Stimulated activated CD4-positive, alpha-beta T cell treated with anti-CD3 and anti-CD28 coated beads, Interleukin-1b, Interleukin-23, amount 100 ng/mL, for 24 hours (primary cell): ENCODE measurements at places on chromosomes 13 and 19.

- no peak for DNase-seq
Measured at GRCh38 chr19:42083537-42083936, 7.6 kb downstream of the ZNF574 start.

- DNase-seq = peak; percentile 70
Measured at GRCh38 chr19:39401549-39402345, 4.9 kb upstream of the ZFP36 start.

DNA sequence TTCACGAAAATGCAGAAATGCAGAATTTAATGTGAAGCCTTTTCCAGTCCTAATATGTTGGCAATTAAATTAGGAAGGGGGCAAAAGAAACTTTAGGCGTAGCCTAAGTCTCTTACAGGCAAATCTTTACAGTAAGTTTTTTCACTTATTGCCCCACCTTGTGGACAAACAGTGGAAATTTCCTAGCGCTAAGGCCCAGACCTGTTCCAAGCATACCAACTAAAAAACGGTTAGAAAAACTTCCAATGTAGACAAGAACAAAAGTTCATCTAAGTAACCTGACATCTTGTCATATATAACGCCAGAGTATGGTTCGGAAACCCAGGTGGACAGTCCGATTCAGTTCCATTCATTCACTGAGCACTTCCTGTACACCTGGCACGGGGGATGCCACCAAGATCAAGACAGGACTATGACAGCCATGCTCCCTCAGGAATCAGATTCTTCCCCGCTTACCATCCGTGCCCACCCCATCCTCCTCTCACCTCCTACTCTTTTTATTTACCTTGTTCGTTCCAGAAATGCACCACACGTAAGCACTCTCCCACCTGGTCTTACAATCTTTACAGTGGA is 4.9 kb downstream of the ZAR1L start:
- DNase-seq = no peak

DNA sequence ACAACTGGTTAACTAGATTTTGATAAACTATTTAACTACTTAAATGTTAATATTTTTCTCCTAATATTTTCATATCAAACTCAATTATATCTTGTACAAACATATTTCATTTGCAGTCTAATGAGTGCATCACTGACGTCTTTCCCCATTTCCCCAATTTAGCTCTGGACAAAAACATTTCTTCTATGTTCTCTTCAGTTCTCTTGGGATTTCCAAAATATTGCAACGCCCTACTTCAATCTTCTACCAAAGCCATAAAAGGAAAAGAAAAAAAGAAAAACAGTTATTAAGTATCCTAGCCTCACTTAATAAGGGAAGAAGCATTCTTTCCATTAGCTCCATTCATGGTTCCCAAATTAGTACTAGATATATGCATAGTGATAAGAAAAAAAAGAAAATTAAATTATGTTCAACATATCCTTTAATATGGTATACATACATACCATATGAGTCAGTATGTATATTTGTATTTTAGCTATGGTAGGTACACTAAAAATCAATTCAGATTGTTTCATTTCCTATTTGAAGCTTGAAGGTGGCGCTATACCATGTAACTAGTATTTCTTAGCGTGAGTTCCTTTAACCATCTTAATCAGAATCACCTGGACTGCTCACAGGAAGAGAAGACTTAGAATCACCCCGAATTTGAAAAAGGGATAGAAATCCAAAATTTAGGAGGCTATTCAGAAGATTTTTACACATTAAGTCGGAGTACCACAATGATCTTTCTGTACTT is 9.9 kb downstream of the FBXL3 start:
- no peak for DNase-seq

GRCh38 chr13:92224825-92225224 is 826.4 kb downstream of the GPC5 start:
- no peak for DNase-seq

DNA sequence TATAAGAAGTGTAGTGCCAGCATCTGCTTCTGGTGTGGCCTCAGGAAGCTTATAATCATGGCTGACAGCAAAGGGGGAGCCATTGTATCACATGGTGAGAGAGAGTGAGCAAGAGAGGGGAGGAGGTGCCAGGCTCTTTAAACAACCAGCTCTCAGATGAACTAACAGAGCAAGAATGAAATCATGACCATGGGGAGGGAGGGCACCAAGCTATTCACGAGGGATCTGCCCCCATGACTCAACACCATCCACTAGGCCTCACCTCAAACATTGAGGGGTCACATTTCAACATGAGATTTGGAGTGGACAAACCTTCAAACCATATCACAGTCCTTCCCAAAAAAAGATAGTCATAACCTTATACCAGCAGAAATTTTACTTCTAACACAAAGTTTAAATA is 174.0 kb downstream of the GPC5 start:
- DNase-seq = no peak

- DNase-seq = no peak
Measured at GRCh38 chr13:108760129-108760528, 130.7 kb downstream of the MYO16 start.

- DNase-seq = no peak
Measured at GRCh38 chr13:30341815-30342570, 34.6 kb upstream of the KATNAL1 start.

GRCh38 chr13:68160466-68160865 is 930.3 kb upstream of the PCDH9 start:
- no peak for DNase-seq

DNA sequence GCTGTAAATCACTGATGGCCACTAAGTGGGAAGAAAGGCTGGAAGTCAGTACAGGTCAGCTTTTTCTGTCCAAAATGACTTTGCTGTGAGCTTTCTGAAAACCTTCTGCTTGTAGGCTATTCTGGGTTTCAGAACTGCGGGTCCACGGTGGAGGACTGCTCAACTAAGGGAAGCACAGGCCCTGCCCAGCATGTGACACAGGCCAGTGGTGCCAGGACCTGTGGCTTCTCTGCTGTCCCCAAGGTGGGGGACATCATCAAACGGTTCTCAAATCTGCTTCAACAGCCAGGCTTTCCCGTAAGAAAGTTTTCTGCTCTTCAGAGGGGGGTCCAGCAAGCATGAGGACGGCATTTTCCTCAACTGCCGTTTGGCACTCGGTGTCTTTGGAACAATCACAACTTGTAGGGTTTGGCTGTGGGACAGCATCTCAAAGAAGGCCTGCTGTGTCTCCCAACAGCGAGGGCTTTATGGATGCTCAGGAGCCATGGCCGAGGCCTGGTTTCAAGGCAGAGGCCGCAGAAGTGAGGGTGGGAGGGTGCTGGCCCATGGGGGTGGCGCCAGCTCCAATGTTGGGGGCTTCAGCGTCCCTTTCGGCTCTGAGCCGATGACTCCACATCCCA is 3.8 kb downstream of the SGTA start:
- DNase-seq = no peak

DNA sequence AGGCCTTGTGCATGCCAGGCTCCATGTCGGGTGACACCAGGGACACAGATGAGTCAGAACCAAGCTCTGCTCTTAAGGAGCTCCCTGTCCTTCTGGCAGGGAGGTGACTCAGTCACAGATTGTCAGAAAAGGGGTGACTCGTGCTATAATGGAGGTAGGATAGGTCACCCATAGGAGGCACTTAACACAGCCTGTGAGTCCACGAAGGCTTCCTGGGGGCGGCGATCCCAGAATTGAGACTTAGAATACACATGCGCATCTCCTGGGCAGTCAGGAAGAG is 19.6 kb downstream of the FUZ start:
- DNase-seq = no peak

DNA sequence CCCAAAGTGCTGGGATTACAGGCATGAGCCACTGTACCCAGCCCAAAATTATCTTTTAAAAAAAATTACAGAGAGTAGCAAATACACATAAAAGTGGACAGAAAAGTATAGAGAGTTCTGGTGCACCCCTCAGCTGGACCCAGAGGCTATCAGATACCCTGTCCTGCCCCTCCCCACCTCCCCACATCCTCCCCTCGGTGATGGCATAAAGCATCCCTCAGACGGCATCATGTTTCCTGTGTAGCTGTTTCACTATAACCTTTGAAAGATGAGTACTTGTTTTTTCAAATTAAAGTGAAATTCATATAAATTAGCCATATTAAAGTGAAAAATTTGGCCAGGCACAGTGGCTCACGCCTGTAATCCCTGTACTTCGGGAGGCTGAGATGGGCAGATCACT is 20.1 kb downstream of the SLC27A1 start:
- no peak for DNase-seq

DNA sequence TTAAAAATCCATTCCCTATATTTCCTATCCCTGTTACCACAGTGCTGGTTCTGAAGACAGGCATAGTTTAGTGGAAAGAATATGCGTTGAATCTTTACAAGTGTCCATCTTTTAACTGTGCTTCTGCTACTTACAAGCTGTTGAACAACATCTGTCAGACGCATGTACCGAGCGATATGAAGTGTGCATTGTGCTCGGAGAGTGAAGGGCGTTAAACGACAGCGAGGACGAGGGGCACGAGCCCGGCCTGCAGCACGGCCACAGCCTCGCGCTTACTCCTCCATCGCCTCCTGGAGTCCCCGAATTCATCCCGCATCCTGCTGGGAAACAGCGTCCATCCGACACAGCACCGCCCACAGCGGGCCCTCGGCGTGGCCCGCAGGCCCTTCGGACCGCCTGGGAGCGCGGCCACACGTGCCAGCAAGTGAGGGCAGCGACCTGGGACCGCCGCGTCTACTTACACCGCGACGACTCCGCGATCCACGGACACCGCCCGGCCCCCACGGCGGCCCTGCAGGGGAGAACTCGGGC is 514 bp downstream of the PCID2 start:
- DNase-seq = no peak

DNA sequence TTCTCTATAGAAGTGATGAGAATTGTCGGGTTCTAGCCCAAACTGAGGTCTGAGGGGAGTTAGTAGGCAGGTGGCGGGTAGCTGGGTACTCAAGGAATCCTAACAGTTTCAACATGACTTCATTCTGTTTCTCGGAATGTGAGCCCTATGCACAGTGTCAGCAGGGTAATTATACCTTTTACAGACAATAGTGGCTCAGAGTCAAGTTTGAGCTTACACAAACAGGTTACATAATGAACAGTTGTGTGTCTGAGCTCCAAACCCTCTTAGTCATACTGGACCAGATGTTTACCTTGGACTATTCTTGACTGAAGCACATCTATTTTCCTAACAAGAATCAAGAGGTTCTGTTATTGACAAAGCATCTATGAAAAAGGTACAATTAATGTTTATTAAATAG is 1066.7 kb upstream of the PCDH20 start:
- DNase-seq = no peak

GRCh38 chr19:18513868-18514267 is 8.0 kb downstream of the ELL start:
- DNase-seq = no peak

DNA sequence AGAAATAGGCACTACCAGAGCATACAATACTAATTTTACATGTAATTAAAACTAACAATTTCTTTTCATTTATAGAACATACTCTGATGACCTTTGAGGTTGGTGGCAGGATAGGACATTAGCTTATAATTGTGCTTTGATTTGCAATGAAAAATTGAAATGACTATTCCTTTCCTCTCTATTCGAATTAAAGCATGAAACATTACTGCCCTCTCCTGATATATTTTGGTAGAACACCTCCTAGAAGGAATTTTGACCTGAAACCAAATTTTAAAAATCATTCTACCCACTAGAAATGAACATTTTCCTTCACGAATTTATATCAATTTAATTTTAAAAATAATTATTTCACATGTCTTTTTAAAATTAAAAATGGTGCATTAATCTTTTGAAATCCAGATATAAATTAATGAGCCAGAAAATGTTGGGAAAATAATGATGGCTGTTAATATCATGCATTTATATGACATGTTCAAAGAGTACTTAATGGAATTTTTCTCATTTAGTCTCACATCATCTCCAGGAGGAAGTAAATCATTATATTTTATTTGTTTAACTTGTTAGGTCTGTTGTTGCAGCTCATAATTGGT is 556.3 kb upstream of the ARGLU1 start:
- DNase-seq = no peak

GRCh38 chr13:110317496-110318195 is 10.6 kb downstream of the COL4A2 start:
- no peak for DNase-seq

GRCh38 chr19:55209693-55210472 is 582 bp upstream of the PTPRH start:
- DNase-seq = no peak

DNA sequence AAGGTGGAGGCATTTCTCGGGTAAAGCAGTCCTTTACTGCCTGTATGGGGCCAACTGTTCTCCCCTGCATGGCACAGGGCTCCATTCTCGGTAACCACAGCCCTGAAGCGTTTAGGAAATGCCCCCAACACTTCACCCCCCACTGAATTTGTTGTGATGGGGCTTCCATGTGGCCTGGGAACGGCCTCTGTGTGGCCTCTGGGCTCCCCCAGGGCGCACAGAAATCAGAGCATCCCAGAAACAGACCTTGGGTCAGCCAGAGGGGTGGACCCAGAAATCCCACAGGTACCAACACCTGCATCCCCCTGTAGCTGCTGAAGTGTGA is 153.7 kb upstream of the VSTM2B start:
- no peak for DNase-seq

DNA sequence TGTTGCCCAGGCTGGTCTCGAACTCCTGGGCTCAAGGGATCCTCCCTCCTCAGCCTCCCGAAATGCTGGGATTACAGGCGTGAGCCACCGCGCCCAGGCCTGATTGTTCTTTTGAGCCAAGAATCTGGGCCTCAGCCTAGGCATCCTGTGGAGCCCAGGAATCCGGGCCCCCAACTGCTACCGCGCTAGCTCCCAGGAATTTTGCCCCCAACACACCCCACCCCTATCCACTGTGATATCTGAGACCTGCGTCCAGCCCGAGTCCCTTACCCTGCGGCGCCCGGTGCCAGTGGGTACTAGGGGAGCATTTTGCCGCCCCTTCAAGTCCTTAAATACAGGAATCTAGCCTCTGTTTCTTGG is 838 bp upstream of the MYADM start:
- DNase-seq = no peak

GRCh38 chr13:24642219-24642618 is 38.0 kb upstream of the ATP12A start:
- no peak for DNase-seq

DNA sequence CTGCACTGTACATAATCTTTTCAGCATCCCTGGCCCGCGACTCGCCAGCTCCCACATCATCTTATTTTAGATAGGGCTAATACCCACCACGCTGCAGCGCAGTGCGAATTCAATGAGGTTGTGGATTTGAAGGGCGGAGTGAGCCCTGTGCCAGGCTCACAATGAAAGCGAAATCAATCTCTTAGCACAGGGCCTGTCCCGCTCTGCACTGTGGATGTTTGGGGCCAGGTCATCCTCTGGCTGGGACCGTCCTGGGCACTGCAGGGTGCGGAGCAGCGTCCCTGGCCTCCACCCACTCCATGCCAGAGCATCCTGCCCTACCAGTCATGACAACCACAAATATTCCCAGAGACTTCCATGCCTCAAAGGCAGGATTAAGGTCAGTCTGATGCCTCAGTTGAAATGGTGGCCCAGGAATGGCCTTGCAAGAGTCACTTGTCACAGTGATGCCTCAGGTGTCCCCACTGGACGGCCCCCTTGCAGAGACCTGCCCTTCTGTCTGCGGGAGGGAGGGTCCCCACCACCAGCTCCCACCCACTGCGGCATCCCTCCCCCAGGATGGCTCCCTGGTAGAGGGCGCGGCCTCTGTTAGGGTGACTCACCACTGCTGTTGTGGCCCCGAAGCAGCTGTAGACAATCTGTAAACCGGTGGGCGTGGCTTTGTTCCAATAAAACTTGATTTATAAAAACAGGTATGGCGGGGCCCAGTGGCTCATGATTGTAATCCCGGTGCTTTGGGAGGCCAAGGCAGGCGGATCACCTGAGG is 5.6 kb downstream of the UHRF1 start:
- DNase-seq = peak; percentile 56
